ENCODE measurements at places on chromosomes 13 and 19.

GRCh38 chr13:24649688-24650043 lies 30.5 kb upstream of the ATP12A start:
- DNase-seq: no peak

- DNase-seq: no peak
Observed at GRCh38 chr13:27425158-27425917, 919 bp downstream of the GTF3A start.

GRCh38 chr19:3591876-3592613 lies 6.8 kb downstream of the GIPC3 start:
- DNase-seq: no peak

GRCh38 chr13:51577690-51578089 lies 6.6 kb upstream of the WDFY2 start:
- DNase-seq: no peak

GRCh38 chr13:93903909-93904308 lies 575.6 kb downstream of the DCT start:
- DNase-seq: no peak

Measured in DMS79 treated with DMSO at 0.1 percent for 48 hours (cell line).